CD4-positive, alpha-beta T cell treated with Interleukin-4 for 1 hour (primary cell): ENCODE measurements at places on chromosomes 5 and 9.

DNA sequence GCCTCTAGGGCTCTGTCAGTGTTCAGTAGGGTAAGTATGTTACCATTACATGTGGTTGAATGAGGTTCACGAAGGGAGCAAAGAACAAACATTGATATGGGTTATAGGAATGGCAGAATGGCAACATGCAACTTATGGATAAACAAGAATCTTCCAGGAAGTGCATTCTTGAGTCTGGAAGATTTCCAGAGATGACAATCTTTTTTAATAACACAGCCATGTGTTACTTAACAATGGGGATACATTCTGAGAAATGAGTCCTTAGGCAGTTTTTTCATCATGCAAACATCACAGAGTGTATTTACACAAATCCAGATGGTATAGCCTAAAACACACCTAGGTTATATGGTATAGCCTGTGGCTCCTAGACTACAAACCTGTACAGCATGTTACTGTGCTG is 9.1 kb upstream of the SLC28A3 start:
- no peak for DNase-seq

GRCh38 chr5:94481059-94481458 is 137.3 kb downstream of the KIAA0825 start:
- DNase-seq: no peak

GRCh38 chr9:98867429-98868168 is 60.1 kb downstream of the GALNT12 start:
- DNase-seq: no peak

- DNase-seq: no peak
Observed at GRCh38 chr9:131304676-131305355, 15.3 kb downstream of the PLPP7 start.

DNA sequence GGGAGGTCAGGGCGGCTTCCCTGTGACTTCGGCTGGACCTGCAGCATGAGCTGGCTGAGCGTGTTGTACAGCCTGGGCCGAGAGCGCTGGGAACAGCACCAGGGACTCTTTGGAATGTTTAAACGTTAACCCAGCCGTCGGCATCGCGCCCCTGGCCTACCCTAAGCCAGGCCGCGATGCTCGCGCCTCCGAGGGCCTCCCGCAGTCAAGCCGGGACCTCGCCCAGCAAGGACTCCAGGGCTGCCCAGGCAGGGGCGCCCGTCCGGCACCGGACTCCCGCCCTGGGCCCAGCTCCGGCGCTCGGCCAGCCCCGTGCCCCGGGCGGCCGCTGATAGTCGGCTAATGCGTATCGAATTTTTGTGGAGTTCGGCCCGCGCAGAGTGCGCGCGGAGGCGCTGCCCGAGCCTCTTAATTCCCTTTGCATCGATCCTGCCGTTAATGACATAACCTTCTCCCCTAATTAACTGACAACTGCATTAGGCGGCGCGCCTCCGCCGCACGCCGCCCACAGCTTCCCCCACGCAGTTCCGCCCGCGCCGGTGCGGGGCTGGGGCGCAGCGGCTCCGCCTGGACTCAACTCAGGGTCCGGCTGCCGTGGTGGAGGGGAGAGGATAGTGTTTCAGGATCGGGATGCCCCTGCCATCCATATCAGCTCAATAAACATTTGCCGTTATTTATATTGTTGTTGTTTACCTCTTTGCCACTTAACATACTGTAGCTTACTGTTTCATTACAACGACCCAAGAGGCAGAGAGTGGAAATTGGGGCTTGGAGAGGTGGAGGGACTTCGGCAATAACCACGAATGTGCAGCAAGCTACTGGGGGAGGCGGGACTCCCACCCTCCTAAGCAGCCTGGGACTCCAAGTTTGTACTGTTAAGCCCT is 28.8 kb upstream of the CDC23 start:
- DNase-seq: peak; percentile 6

DNA sequence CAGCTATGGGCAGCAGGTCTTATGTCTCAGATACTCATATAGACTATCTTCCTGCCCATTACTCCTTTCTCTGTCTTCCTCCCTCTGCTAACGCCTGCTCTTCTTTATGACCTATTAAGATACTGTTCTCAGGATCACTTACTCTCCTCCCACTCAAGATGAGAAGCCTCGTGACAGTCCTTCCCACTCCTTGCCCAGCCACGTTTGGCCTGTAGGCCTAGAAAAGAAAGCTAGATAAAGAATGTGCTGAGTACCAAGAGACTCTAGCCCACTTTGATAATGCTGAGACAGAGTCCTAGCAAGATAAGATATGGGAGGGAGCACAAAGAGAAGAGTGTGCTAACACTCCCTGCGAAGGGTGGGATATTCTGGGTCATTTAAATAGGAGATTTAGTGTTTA is 6.8 kb upstream of the DENND4C start:
- no peak for DNase-seq

- no peak for DNase-seq
Observed at GRCh38 chr5:71954329-71954728, 152.9 kb upstream of the MAP1B start.

GRCh38 chr5:138273834-138274188 is 610 bp downstream of the GFRA3 start:
- DNase-seq: no peak

- DNase-seq: no peak
Observed at GRCh38 chr5:100803397-100803796, 99.7 kb downstream of the ST8SIA4 start.

DNA sequence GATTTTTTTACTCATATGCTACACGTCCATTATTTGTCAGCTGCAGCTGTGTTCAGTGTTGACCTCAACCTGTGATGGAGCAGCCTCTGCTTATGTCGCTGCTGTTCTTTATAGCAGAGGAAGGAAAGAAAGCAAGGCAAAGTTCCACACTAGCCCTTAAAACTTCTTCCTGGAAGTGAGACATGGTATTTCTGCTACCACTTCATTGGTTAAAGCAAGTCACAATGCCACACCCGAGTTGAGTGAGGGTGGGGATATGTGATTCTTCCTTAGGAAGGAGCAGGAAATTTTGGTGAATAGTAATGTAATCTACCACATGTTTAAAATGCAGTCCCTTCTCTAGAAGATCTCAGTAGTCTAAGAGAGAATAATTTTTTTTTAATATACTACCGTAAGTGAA is 224.8 kb upstream of the DMRT1 start:
- DNase-seq: no peak

GRCh38 chr5:122454541-122454940 is 142.5 kb downstream of the SNCAIP start:
- no peak for DNase-seq

DNA sequence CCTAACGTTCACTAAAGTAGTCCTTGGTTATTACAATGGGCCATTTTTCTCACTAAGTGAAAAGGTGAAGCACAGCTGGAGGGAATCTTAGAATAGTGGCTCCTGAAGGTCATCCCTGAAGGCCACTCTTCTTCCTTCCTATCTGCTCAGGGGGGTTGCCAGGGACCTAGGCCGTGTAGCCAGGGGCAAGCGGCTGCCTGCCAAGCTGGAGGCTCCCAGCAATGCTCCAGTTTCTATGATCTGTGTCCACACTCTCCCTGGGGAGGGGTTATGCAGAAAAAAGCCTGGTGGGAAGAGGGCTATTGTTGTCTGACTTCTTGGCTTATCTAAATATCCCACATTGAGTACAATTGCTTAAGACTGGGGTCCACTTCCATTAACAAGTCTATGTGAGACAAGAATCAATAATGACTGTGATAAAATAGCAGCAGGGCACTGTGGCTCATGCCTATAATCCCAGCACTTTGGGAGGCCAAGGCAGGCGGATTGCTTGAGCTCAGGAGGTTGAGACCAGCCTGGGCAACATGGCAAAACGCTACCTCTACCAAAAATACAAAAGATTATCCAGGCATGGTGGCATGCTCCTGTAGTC is 3.8 kb downstream of the NMRK1 start:
- DNase-seq: no peak

GRCh38 chr5:11121885-11122284 is 360.9 kb upstream of the DAP start:
- DNase-seq: no peak

DNA sequence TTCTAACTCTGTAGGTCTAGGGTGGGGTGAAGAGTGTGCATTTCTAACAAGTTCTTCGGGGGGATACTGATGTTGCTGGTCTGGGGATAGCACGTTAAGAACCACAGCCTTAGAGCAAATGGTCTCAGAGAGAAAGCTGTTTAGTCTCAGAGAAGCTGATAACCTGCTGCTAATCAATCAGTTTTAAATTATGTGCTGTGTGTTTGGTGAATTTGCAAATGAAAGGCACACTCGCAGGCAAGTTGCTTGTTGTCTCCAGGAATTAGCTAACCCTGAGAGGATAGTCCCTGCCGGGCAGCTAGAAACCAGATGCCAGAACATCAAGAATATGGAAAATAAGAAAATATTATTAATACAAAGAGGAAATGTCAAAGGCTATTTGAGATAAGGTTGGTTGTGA is 79.2 kb downstream of the DMRT2 start:
- DNase-seq: no peak

DNA sequence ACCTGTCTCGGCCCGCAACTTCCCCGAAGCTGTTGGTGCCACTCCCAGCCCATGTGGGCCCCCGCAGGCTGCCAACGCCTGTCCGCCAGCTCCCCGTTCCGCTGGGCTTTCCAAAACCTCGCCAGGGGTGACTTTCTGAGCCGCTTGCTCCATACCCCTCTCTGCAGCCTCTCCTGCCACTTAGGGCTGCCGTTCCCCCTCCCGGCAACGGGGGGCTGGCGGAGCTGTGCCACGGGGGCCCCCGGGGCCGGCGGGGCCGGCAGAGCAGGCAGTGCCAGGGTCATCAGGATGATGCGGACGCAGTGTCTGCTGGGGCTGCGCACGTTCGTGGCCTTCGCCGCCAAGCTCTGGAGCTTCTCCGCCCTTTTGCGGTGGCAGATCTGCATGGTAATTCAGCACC is 40.8 kb downstream of the FCHO2 start:
- no peak for DNase-seq

DNA sequence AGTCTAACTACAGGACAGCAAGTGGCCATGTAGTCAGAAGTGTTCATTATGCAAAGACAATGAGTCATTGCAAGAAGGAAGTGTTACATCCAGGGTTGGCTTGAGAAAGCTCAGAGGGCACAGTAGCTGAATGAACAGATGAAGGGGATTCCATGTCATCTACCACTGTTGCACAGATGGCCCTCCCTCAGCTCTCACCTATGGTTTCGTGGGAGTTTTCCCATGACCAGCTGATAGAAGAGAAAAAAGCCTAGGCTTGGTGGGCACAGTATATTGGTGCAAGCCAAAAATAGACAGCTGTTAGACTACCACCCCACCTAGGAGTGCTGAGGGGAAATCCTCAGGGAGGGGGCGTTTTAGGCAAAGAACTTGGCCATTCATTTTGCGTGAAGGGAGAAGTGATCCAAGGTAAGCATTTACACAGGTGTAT is 217.0 kb downstream of the DMRT2 start:
- no peak for DNase-seq

DNA sequence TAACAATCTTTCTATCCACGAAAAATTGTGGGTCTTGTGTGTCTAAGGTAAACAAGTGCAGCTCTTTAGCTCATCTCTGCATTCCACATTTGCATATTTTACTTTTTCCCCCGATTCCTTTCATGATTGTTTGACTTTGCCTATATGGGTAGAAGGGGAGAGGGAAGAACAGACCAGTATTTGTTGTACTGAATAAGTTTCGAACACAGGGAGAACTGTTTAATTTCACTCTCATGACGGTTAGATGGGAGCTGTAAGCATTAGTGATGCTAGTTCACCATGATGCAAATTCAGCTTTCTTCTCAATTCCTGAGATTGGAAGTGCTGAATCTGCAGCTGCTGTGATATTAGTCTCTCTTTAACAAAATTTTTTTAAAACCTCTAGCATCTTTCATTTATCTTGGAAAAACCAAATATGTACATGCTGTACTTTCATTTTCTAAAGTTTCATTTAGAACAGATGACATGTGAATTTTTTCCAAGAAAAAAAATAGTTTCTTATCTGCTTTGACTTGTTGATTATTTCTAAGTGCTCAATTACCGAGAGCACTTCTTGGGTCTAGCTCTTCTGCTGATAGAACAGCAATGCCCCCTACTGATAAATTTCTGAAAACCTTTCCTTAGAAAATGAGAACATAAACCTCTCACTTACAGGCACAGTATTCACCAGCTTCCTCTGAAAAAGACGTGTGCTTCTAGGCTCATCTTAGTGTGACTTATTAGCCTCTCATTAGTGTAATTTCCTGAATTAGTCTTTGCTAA is 149.5 kb downstream of the BAAT start:
- no peak for DNase-seq

- DNase-seq: no peak
Observed at GRCh38 chr5:142722146-142722545, 36.3 kb upstream of the FGF1 start.

DNA sequence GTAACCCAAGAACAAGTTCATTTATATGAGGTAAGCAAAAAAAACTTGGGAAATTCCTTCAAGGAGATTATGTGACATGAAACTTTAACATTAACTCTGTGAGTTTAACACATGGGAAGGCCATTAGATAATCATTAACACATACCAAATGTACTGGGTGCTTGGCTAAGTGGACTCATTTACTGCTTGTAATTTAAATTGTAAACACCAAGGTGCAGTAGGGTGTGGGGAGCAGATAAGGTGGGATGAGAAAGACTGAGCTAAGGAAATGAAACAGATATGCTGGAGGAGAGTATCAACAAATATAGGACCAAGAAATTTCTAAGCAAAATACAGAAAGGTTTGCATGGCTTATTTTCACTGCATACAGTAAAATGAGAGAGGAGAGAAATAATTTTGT is 2384.8 kb upstream of the ACO1 start:
- DNase-seq: no peak

DNA sequence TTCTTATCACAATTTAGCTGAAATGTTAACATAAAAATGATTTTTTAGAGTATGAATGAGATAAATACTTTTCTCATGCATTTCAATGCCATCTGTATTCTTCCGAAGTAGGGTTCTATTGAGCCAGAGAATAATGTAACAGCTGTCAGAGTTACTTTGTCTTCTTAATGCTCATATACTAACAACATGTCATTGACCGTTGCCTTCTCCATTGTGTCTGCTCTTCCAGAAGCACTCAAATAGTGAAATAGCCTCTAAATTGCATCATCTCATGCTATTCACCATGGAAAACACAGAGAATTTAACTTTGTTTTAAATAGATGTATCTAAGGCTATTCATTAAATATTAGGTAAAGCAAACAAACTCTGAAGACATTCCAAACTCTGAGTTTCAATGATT is 1875.9 kb upstream of the CDH9 start:
- no peak for DNase-seq

GRCh38 chr5:132464156-132464939 is 26.2 kb downstream of the IRF1 start:
- DNase-seq: peak; percentile 29

- DNase-seq: no peak
Observed at GRCh38 chr9:131008909-131009618, at the start of gene LAMC3. LAMC3 (plus strand) TSS chr9:131009174; CDS start chr9:131009215, 41 bp downstream.

- no peak for DNase-seq
Observed at GRCh38 chr5:159202151-159202550, 7.2 kb downstream of the RNF145 start.

- DNase-seq: no peak
Observed at GRCh38 chr5:59322058-59322457, 571.5 kb downstream of the PDE4D start.
